ENCODE measurements at places on chromosomes 13 and 19.

GRCh38 chr13:37357548-37357947 is 241.0 kb downstream of the POSTN start:
- DNase-seq, result no peak

DNA sequence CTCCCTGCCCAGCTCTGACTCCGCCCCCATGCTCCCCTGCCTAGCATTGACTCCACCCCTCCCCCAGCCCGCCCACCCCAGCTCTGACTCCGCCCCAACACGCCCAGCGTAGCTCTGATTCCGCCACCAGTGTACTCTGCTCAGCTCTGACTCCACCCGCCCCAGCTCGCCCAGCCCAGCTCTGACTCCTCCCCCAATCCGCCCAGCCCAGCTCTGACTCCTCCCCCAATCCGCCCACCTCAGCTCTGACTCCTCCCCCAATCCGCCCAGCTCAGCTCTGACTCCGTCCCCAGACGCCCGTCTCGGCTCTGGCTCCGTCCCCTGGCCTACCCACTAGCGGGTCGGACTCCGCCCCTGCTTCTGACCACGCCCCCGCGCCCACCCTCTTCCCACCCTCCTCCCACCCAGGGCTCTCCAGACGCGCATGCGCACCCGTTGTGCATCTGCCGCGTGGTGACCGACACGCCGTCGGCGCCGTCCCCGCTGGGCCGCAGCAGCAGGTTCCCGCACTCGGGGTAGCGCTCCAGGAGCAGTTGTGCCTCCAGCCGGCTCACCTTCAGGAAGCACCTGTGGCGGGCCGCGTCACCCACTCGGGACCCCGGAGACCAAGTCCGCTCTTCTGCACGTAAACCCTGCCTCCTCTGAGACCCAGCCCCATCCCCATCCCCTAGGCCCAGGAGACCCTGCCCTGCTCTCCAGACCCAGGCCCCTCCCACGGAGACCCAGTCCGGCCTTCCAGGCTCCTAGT is 10.2 kb downstream of the STAP2 start:
- peak; percentile 92 for DNase-seq

GRCh38 chr13:59519819-59520218 is 643.9 kb downstream of the DIAPH3 start:
- DNase-seq, result no peak

GRCh38 chr13:33025220-33025744 is 9.1 kb downstream of the KL start:
- DNase-seq, result no peak

DNA sequence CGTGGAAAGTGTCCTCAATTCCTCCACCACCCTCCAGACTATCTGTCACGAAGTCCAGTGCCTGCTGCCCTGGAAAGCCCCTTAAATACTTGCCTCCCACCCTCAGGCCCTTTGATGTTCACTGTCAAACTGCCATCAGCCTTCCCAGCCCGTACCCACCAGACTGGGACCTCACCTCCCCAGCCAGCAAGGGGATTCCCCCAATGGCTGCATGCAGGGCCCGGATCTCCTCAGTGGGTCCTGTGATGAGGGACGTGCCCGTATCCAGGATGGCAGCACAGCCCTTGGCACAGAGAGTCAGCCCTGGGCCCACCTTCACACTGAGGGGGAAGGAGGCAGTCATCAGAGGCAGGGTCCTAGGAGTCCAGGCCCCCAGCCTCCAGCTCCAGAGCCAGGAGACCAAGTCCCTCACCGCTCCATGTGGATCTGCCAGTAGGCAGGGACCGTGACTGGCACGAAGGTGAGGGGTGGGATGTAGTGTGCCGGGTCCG is 6.1 kb downstream of the NAPSA start:
- no peak for DNase-seq

GRCh38 chr13:64819081-64819480 is 2411.1 kb downstream of the PCDH9 start:
- DNase-seq, result no peak

DNA sequence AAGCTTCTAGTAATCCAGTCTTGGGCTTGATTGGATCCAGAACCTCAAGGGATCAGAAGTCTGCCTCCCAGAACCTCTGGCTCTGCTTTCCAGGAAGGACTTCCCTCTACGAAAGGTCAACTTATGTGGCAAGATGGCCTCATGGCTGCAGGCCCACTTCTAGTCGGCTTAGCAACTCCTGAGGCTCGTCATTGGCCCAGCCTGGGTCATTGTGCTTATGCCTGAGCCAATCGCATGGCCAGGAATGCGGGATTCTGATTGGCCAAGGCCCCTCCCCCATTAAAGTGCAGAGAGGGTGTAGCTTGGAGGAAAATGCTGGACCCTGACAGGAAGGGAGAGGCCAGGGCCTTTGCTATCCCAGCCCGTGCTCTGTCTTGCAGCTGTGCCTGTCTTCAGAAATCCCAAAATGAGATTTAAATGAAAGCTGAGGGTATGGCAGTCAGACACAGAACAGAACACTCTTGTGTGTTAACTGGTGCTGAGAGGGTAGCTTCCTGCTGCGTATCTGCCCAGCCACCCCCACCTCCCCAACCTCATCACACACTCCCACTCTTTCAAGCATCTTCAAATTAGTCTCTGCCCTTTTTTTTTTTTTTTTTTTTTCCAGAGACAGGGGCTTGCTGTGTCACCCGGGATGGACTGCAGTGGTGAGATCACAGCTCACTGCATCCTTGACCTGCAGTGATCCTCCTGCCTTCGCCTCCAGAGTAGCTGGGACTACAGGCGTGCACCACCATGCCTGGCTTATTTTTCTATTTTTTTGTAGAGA is 5.5 kb upstream of the CCNE1 start:
- DNase-seq, result no peak

DNA sequence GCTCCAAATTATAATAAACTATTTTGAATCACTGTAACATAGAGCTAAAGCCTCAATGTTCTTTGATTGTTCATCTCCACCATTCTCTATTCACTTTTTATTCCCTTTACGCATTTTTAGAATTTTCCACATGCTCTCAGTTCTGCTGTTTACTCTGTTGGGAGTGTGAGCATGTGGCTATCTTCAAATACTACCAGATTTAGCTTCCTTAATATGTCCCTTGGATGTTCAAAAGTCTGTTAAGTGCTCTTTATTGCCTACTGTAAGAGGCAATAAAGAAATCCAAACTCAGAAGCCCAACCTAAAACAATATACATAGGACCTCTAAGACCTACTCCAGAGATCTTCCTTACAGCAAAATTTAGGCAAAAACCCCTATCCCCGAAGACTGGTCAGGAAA is 34.5 kb downstream of the MTMR6 start:
- no peak for DNase-seq

DNA sequence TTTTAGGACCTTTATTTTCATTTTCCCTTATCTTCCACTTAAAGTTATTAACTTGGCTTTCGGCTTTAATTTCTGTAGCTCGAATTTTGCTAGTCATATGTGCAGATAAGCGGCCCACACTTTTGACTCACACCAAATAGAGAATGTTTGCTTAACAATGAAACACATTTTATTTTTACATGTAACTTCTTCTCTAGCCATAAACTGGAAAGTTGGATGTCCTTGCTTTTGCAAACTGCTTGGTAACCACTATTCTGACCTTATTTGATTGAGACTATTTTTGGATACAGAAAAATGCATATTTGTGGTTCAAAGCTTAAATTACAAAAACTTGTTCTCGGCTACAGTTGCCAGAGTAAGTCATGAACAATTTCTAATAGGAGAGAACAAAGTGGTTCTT is 600.0 kb downstream of the KCTD12 start:
- no peak for DNase-seq

DNA sequence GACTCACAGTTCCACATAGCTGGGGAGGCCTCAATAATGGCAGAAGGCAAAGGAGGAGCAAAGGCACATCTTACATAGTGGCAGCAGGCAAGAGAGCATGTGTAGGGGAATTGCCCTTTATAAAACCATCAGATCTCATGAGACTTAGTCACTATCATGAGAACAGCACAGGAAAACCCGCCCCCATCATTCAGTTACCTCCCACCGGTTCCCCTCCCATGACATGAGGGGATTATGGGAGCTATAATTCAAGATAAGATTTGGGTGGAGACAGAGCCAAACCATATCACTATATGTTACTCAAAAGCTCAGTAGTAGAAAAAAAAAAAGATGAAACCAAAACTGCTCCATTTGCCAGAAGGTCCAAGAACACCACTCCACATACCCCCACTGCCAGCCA is 58.5 kb downstream of the DNAJC15 start:
- DNase-seq, result peak; percentile 54

GRCh38 chr13:41488124-41488523 is 30.8 kb downstream of the RGCC start:
- no peak for DNase-seq

DNA sequence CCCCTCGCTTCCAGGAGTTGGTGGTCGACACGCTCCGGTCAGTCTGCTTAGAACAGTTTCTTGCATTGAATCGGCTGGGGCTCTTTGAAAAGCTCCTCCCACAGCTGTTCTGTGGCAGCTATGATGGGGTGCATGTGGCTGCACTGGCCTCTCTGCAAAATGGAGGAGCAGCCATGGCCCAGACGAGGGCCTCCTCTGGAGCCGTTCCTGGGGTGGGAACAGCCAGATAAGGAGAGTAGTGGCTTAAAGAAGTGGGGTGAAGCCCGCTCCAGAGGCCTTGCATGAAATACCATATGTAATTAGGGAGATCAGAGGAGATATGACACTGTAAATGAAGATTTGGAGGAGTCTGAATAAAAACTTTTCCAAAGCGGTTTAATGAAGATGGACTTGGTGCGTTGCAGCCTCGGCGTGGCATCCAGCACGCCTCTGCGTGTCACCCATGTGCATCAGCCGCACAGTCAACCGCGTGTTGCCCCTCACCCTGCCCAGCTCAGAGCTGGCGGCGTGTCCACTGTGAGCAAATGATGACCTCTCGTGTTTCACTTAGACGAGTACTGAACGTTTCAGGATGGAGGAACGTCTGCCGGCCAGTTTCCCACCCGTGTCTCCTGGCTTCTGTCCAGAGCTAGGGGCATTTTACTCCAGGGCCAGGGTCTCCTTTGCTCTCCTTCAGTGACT is 199.2 kb downstream of the TEX29 start:
- no peak for DNase-seq

GRCh38 chr13:41457589-41458186 is 338 bp downstream of the RGCC start:
- DNase-seq, result peak; percentile 52

DNA sequence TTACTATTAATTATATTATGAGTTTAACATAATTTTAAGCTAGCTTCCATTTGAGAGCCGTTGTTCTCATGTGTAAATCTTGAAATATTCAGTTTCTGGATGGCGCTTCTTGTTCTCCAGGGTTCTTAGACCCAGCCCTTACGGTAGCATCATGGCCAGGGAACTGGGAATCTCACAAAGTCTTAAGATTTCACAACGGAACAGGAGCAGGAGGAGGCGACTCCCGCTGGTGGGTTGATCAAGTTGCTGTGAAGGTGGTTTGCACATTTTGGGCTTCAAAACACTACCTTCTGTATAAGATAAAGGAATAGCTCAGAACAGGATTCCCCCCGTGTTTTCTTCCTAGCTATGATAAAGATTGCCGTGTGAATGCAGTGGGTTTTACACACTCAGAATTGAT is 2.8 kb downstream of the NAXD start:
- DNase-seq, result no peak

DNA sequence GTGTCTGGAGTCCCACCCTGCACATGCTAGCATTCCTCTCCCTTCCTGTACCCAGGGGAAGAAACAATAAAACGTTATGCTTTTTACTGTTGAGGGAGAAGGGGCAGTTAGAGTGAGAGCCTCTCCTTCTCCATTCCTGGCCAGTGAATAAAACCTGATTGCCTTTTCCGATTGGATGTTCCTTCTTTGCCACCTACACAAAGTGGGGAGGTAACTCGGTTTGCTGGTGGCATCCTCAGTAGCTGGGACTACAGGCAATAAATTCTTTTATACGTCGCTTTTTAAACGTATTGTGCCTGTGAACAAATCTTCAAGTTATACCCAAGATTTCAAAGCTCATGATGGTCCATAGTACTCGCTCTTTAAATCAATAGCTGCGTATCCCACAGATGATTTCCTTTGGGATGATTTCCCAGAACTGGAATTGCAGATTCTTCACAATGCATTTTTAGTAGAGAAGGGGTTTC is 660 bp upstream of the MVB12A start:
- peak; percentile 8 for DNase-seq

- no peak for DNase-seq
Measured at GRCh38 chr13:44004878-44005277, 125.2 kb downstream of the LACC1 start.

DNA sequence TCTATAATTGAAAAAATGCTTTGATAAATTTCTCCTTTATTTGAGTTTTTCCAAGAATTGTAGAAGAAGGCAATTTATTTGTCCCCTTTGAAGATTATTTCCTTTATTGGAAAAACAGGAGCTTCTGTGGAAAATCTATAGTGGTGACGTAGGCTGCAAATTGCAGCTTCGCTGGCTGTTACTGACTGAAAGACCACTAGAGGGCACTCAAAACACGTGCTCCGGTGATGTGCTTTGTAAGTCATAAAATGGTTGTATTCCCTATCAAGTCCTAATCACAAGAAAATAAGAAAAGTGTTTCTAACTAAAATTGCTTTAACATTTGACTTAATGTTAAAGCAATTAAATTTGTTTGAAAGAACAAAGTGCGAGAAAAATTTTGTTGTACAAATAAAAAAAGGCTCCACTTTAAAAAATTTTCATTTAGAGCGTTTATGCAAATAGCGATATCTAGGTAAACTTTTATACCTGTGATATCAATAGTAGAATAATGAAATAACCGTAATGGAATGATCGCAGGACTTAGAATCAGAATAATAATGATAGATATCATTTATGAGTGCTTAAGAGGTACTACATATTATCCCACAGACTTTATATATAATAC is 638.2 kb upstream of the SPRY2 start:
- peak; percentile 69 for DNase-seq

DNA sequence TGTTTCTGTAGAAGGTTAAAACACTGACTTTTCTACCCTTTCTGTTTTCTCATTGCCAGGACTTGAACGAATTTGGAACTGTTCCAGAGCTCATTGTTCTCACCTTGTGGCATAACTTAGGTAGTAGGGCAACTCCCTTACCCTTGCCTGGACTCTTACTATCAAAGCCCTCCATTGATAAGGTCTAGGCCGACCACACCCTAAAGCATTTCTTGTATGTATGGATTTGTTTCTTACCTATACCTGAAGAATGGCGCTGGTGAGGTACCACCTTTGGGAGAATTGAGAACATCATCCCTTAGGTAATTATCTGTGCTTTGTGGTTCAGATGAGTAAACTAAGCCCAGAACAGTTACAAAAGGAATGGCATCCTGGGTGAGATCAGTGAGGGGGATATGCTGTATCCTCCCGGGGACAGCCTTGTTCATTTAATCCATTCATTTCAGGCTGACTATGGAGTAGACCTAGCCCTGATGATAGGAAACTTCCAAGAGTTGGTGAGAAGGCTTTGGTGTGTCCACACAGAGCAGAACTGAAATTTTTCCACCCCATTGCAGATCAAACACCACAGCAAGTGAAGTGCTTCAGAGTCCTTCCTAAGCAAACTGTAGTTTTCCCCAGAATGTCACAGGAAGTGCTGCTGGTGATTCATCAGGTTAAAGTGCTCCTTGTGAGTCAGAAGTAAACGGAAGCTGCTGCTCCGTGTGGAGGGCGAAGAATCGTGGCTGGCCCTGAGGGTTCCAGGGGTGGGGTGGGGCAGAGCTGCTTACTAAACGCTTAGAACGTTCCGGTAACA is 113.0 kb downstream of the TEX26 start:
- peak; percentile 21 for DNase-seq

Measured in hematopoietic multipotent progenitor cell treated with erythropoietin and hydrocortisone succinate and interleukin-3 and kit ligand, for 8 days (in vitro differentiated cells).